ENCODE measurements at places on chromosomes 7 and 10. TPM values are rescaled to one million over a fixed set of nuclear protein-coding genes. Genes with fewer than 3 reads are reported as not detected.

DNA sequence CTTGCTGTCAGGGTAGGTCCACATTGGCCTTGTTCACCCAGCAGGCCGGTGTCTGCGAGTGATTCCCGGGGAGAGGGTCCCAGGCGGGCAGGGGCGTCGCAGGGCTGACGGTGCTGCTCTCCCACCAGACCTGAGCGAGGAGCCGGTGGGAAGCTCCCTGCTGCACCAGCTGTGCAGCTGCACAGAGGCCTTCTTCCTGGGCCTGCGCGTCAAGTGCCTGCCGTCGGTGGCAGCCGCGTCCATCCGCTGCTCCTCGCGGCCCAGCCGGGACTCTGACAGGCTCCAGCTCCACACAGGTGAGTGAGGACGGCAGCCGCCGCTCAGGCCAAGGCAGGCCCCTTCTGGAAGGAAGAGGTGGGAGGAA is 14.6 kb downstream of the AMZ1 start:
- DNase-seq: no peak
- no peaks in the 10 kb centered on the region for H3K27me3 ChIP-seq
- H3K36me3 ChIP-seq: no peaks in the 10 kb centered on the region
- peaks cover 6% of the 10 kb centered on the region for H3K4me1 ChIP-seq
- H3K4me3 ChIP-seq: no peak overlapping the region

DNA sequence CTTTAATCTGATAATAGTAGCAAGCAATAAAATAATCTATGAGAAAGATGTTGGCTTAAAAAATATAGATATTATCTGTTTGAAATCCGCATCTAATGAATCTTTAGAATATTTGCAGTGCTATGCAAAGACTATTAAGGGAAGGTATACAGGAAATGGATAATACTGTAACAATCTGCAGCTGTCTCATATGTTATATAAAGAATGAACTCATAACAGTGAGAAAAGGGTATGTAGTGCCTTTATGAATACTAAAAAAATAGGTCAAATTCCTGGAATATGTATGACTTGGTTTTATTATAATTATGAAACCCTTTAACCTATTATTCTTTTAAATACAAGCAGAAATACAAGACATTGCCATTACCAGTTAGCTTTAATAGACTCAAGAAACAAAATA is 105.1 kb upstream of the GPR22 start:
- no peaks in the 10 kb centered on the region for H3K36me3 ChIP-seq
- H3K4me1 ChIP-seq: no peaks in the 10 kb centered on the region
- H3K27me3 ChIP-seq: no peaks in the 10 kb centered on the region
- no peak overlapping the region for H3K4me3 ChIP-seq
- H3K27ac ChIP-seq: no peak overlapping the region

DNA sequence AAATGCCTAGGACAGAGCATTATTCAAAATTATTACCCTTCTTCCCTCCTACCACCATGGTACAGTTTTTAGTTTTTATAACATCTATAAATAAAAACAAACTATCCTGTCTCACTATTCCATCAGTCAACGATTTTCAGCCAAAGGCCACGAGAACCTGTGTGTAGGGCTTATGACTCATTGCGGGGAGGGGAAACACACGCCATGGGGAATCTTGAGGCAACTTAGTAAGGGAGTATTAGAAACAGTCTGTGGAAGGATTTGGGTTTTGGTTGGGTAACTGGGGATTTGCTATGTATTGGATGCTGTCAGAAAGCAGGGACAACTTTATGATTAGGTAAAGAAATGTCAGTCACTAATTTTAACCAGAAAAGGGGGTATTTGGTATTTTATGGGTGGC is 14.7 kb downstream of the GPR141 start:
- no peak overlapping the region for H3K27ac ChIP-seq
- no peak for DNase-seq
- no peaks in the 10 kb centered on the region for H3K36me3 ChIP-seq
- H3K4me1 ChIP-seq: no peaks in the 10 kb centered on the region
- no peaks in the 10 kb centered on the region for H3K27me3 ChIP-seq
- H3K4me3 ChIP-seq: no peak overlapping the region

DNA sequence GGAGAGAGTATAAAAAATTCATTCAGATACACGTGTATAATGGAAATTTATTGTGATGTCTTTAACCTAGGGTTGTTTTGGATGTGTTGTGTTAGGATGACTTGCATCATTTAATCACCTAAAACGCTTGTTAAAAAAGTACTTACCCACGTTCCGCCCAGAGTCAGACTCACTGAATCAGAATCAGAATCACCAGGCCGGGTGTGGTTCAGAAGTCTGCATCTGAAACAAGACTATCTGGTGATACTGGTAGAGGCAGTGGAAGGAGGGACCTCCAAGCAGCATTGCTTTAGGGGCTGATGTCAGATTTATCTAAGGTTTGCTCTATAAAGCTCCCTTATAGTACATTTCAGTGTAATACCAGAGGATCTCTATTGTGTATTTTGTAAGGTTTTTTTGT is 20.5 kb upstream of the PLXDC2 start:
- H3K27ac ChIP-seq: no peak overlapping the region
- no peak overlapping the region for H3K4me3 ChIP-seq
- H3K27me3 ChIP-seq: no peaks in the 10 kb centered on the region
- H3K4me1 ChIP-seq: no peaks in the 10 kb centered on the region
- DNase-seq: no peak

DNA sequence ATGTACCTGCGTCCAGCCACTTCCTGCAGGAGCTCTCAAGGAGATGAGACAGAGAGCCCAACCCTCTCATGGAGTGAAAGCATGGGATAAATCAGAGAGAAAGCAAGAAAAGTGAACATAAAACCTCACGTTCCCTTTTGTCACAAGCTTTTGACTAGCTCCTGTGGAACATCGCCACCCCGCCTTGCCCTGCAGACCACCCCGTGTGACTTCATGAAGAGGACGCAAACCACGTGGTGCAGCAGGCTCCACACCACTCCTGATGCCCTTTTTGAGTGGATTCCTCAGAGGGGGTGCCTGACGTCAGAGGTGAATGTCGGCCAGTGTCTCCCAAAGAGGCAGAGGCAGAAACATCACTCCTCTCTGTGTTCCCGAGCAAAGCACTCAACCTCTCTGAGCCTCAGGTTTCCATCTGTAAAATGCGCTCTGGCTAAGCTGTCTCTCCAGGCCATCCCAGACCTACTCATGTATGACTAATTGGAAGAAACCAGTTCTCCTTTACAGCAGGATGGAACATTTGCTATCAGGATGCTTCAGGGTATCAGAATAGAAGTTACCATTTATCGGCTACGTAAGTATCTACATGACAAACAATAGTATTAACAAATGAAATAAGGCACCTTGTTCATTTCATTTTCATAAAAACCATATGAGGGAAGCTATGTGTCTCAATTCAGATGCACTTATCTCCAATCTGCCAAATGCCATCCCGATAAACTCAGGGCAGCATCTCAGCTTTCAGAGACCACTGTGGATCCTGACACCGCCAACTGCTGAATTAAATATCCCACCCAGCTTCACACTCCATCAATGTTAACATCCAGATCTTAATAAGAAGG is 5.3 kb downstream of the ZNF488 start:
- H3K27ac ChIP-seq: no peak overlapping the region
- H3K4me3 ChIP-seq: no peak overlapping the region
- no peaks in the 10 kb centered on the region for H3K36me3 ChIP-seq

DNA sequence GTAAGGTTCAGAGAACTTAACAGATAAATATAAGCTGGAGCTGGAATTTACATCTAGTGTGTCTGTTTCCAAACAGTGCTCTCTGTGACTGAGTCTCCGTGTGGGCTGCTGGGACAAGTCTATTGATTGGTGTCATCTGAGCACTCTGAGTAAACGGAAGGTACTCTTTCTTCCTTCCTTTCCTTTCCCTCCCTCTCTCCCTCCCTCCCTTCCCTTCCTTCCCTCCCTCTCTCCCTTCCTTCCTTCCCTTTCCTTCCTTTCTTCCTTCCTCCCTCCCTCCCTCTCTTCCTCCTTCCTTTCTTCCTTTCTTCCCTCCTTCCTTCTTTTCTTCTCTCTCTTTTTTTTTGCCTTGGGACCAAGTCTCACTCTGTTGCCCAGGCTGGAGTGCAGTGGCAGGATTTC is 61.8 kb downstream of the ANKRD61 start:
- no peaks in the 10 kb centered on the region for H3K36me3 ChIP-seq
- no peak for DNase-seq
- H3K27ac ChIP-seq: no peak overlapping the region
- H3K4me1 ChIP-seq: no peaks in the 10 kb centered on the region
- H3K27me3 ChIP-seq: no peaks in the 10 kb centered on the region
- no peak overlapping the region for H3K4me3 ChIP-seq

DNA sequence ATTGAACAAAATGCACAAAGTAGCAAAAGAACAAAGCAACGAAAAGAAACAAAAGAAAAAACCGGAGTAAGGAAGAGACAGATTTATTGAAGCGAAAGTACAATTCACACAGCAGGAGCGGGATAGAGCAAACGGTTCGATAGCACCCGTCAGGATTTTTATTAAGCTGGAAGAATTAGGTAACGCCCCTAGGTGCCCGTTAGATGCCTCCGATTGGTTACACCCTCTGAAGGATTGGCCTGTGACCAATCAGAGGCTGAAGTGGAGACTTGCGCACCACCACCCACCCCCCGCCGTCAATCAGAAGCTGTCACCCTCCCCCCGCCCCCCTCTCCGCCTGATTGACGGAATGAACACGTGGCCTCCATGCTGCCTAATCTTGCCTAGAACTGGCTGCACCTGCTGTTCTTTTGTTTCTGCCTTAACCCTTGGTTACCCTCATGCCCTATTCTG is 16.8 kb downstream of the OCM2 start:
- DNase-seq: no peak
- H3K27me3 ChIP-seq: no peaks in the 10 kb centered on the region
- peaks cover 13% of the 10 kb centered on the region for H3K4me1 ChIP-seq
- H3K27ac ChIP-seq: no peak overlapping the region
- no peaks in the 10 kb centered on the region for H3K36me3 ChIP-seq

- no peaks in the 10 kb centered on the region for H3K36me3 ChIP-seq
- H3K4me1 ChIP-seq: no peaks in the 10 kb centered on the region
- H3K27me3 ChIP-seq: no peaks in the 10 kb centered on the region
- no peak overlapping the region for H3K27ac ChIP-seq
Observed at GRCh38 chr7:111229916-111230315, 139.0 kb downstream of the LRRN3 start.

DNA sequence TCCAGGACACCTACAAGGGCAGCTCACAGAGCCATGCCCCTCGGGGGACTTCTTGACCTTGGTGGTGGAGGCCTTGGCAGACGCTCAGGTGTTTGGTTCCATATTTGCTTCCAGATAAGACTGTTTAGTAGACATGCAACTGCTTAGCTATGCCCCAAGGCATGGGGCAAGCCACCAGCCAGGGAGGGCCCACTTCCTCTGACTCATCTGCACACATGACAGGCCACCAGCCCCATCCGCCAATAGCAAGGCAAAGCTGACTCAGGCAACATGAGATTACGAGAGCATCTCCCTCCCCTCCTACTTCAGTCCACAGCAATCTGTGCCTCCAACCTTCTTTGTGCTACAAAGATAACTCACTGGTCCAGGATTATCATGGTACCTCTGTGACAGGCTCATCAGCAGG is 54.9 kb downstream of the KCNMA1 start:
- H3K4me1 ChIP-seq: peaks cover 16% of the 10 kb centered on the region
- H3K27ac ChIP-seq: no peak overlapping the region
- no peaks in the 10 kb centered on the region for H3K27me3 ChIP-seq
- H3K4me3 ChIP-seq: no peak overlapping the region

DNA sequence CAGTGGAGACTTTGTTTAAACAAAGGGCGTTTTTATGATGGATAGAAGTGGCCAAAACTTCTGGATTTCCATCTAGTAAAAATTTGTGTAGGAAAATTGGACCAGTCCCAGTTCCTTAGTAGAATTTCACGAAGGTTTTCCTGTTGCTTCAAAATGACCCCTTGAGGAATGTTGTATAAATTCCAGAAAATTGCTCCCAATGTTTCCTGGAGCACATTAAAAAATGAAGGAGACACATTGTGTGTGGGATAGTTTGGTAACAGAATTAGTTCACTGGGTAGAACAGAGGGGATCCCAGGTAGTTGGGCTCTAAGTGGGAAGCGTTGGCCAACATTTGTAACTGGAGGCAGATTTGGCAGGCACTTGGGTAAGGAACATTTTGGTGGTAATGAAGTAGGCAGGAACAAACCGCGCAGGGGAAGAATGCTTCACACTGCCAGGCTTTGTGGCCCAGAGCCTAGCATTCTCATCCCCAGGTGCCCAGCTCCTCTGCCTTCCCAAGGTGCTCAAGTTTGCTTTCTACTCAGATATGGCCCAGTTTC is 758.6 kb downstream of the AUTS2 start:
- peaks cover 31% of the 10 kb centered on the region for H3K4me1 ChIP-seq
- H3K27me3 ChIP-seq: no peaks in the 10 kb centered on the region
- H3K36me3 ChIP-seq: no peaks in the 10 kb centered on the region
- no peak for DNase-seq

- H3K27ac ChIP-seq: no peak overlapping the region
- no peak for DNase-seq
- H3K4me1 ChIP-seq: no peaks in the 10 kb centered on the region
- no peaks in the 10 kb centered on the region for H3K27me3 ChIP-seq
- no peak overlapping the region for H3K4me3 ChIP-seq
Observed at GRCh38 chr7:149188637-149189259, 6.6 kb upstream of the ZNF282 start.

DNA sequence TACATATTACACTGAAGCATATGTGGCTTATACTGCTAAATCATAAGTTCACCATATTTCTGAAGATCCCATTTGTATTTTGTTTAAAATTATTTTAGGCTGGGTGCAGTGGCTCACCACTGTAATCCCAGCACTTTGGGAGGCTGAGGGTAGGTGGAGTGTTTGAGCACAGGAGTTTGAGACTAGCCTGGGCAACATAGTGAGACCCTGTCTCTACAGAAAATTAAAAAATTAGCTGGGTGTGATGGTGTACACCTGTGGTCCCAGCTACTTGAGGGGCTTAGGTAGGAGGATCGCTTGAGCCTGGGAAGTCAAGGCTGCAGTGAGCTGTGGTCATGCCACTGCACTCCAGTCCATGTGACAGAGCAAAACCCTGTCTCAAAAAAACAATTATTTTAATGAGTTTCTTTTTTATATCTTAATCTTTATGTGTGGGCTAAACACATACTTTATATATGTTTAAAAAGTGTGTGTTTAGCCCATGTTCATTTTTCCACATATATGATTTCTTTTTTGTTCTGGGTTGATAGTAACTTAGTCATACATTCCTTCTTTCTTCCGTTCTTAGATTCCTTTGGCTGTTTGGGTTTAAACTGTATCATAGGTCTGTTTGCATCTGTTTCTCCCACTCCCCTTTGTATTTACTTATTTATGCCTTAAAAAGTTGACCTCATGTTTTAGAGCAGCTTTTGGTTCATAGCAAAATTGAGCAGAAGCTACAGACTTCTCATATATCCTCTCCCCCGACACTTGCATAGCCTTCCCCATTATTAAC is 33.5 kb downstream of the RSBN1L start:
- no peak for DNase-seq

DNA sequence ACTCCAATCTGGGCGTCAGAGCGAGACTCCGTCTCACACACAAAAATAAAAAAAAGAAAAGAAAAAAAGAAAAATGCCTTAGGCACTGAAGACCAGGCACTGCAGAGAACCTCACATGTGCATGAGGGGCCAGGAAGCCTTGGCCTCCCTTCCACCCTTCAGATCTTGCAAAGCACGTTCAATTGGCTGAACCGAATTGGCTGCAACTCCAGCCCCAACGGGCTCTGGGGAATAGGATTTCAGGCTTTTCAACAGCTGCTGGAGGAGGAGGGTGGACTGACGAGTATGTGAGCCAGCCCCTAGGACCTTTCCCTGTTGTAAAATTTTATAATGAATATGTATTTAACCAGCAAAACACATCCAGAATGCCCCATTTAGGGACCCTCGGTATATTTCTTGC is 16.7 kb downstream of the TMEM120A start:
- no peak overlapping the region for H3K4me3 ChIP-seq
- no peak overlapping the region for H3K27ac ChIP-seq
- DNase-seq: no peak
- no peaks in the 10 kb centered on the region for H3K27me3 ChIP-seq
- no peaks in the 10 kb centered on the region for H3K36me3 ChIP-seq

TWIST1 gene
- 11.5 TPM for total RNA-seq

DKK1 gene
- 14.0 TPM for total RNA-seq

PRTFDC1 gene
- 7.6 TPM for total RNA-seq

ELFN1 gene
- 2.2 TPM for total RNA-seq

EN2 gene
- 0.98 TPM for total RNA-seq

CACNB2 gene
- 12.8 TPM for total RNA-seq
